Activated naive CD4-positive, alpha-beta T cell (primary cell): ENCODE measurements at places on chromosomes 11 and 22.

GRCh38 chr22:24401931-24402367, 25.4 kb upstream of the ADORA2A start:
- DNase-seq, result no peak

DNA sequence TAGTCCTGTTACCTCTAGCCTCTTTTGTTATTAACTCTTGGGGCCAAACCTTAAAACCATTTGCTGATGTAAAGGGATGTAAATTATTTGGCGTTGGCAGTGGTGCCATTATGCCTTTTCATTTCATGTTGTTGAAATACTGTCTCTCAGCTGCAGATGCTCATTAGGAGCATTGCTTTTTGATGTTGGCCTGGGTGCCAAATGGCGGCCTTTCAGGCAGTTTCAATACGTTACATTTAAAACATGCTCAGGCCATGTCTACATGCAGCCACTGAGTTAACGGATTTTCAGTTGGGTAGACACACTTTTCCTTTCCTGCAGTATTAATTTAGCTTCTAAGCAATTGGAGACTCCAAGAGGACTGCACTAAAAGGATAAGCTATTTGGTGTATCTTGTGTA, 5.3 kb downstream of the NCAM1 start:
- DNase-seq, result no peak

GRCh38 chr11:59553323-59553722, 42.0 kb downstream of the OR4D9 start:
- no peak for DNase-seq

- DNase-seq, result no peak
These were observed 1.4 kb upstream of the UVRAG start for GRCh38 chr11:75813622-75814039.

- no peak for DNase-seq
These were observed 170.8 kb downstream of the BUD13 start for GRCh38 chr11:116601814-116602636.

- no peak for DNase-seq
These were observed 6.4 kb downstream of the RAC2 start for GRCh38 chr22:37237371-37238268.

DNA sequence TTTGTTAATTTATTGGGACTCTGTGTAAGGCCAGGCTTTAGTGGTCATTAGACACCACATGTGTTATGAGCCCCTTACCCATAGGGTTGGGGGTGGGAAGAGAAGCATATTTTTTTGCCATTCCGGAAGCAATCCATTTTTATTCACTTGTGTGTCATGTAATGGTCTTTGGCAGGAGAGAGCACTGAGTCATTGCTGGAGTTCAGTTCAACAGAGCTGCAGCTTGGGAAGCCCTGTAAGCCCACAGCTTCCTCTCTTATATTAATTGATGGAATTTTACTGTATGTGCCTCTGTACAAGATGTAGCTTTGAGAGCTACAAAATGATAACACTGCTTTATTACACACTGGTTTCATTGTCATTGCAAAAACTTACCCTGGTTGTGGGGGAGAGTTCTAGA, 177.3 kb upstream of the SORL1-AS1 start:
- no peak for DNase-seq

GRCh38 chr11:47587723-47588326, 1.3 kb downstream of the FAM180B start:
- no peak for DNase-seq

DNA sequence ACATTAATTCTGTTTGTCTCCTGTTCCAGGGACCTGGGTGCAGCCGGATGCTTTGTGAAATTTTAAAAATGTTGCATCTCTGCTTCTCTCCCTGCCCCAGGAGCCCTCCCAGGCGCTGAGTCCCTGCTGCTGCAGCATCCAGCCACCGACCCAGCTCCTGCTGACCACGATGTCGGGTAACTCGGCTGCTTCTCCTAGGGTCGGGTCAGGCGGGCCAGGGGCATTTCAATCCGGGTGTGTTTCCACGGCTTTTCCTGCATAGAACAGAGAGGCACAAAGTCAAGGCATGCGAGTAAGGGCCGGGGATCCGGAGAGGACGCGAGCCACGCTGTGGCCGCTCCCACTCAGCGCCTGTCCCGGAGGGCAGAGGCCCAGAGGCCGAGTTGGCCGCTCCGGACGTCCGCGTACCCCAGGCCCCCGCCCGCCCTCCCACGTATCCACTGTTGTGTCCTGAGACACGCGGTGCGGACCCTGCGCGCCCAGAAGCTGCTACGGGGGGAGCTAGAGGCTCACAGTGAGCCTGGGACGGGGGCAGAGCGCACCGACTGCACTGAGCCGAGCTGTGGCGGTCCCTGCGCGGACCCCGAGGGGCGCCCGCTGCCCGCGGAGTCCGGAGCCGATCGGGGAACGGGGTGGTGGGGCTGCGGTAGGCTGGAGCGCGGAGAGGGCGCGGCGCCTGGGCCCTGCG, at the start of gene POU2AF3:
POU2AF3 (plus strand) TSS at position 134 of the 688 bp plus-strand sequence; CDS start at position 170, 36 bp downstream.
- no peak for DNase-seq

DNA sequence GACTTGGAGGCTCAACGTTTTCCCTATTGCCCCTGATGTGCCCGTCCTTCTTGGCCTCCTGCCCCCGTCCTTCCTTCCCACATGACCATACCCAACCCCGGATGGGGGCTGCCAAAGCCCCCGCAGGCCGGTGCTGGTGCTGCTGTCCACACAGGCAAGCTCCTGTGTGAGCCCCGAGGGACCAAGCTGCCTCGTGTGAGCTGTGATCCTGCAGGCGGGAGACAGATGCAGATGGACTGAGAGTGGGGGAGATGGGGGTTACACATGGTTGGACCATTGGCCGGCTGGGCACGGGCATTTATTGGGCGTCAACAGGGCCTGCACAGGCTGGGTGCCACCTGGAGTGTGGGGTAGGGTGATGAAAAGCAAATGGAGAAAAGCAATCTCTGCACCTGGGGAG, 313.2 kb upstream of the B3GAT1 start:
- no peak for DNase-seq

- no peak for DNase-seq
These were observed 922 bp upstream of the CSNK1E start for GRCh38 chr22:38317995-38318715.

DNA sequence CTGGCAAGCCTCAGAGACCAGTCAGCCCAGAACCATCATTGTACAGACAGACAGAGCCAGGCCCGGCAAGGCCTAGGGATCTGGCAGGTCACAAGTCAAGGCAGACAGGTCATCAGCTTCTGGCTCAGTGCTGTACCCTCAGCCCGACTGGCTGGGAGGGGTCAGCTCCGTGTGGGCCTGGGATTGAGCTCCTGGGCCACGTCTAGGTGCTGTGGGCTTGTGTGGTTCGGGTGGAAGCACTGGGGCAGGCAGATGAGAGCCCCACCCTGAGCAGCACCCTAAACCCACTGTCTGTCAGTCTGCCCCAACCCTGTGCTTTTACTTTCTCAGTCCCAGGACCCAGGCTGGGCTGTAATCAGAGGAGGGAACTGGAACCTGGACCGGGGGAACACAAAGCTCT, 26.9 kb upstream of the P2RY2 start:
- no peak for DNase-seq

- no peak for DNase-seq
These were observed 89.6 kb downstream of the CSNK2A3 start for GRCh38 chr11:11263238-11264005.

DNA sequence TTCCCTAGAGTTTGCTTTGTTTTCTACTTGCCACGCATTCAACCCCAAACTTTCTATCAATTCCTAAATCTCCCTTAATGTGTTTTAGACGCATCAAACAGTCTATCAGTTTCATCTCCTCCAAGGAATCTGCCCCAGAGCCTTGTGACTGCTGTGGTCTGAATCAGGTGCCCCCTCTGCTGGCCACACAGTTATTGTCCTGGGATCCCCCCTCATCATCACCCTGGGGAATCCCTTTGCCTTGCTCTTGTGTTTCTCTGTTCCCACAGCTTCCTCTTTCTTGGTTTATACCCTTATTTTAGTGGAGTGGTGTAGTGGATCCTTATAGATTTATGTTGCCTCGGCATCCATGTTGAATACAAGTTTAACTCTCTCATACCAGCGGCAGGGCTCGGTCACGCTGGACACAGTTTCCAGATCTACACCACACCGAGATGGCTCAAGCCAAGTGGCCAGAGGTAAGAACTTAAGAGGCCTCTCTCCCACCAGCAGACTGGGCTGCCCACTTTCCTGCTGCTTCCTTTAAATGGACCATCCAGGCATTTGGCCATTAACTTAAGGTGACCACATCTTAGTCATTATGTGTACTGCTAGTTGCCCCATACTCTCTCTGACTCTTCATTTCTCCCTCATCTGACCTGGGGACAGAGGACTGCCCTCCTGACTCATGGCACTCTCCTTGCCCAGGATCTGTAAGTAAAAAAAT, 8.2 kb downstream of the UPB1 start:
- peak; percentile 20 for DNase-seq

DNA sequence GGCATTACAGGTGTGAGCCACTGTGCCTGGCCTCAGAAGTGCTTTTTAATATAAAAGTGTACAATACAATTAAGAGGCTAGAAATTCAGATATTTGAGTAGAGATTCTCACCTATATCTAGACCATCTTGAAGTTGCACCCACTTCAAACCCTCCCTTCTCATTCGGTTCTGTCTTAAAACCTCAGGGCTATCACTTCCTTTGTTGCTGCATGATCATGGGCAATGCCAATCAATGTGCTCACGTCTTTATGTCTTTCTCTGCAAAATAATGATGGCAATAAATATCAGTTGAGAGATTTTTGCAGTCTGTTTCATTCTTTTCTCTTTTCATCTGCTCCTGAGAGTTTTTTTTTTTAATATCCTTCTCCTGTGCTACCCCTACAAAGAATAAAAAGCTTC, 9.3 kb upstream of the NUP160 start:
- no peak for DNase-seq

DNA sequence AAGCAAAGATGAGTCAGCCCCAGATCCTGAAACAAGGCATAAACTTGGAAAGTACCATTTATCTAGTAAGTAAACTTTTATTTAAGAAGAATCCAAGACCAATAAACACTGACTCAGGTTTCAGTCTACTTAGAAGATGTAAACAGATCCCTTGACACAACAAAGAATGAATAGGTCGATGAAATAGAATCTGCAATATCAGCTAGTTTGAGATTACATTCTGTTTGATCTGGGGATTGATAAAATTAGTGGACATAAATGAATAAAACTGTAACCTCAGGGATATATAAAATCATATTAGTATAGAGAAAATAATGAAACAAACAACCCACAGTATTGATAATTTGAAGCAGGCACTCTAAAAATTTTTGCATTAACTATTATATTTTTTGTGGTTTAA, 708.9 kb downstream of the FAM181B start:
- DNase-seq, result no peak

GRCh38 chr22:32487461-32487860, 12.8 kb downstream of the FBXO7 start:
- DNase-seq, result no peak

DNA sequence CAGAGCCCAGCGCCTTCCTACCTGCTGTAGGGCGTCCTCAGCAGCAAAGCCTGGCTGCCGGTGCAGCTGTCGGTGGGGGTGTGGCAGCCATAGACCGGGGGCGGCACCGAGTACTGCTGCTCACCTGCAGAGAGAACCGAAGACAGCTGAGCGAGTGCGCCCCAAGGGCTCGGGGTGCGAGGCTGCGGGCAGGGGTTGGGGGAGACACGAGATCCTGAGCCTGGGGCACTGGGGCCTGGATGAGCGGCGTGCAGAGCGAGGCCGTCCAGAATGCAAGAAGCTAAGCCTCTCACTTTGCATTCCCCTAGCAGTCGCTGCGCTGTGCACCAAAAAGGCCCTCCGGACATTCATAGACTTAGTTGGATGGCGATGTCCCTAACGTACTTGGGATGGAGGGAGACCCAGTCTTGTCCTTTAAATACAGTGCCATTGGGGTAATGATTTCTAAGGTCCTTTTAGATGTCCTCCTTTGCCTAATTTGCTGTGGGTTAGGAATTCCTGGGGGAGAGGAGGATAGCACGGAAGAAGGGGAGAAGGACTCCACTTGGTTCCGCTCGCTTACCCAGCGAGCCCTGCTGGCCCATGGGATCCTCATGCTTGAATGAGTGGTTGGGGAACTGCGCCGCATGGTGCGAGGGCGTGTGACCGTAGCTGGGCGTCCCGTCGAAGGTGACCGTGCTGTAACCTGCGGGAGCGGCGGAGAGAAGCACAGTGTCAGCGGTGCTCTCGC, 7.2 kb downstream of the WT1 start:
- DNase-seq, result no peak

DNA sequence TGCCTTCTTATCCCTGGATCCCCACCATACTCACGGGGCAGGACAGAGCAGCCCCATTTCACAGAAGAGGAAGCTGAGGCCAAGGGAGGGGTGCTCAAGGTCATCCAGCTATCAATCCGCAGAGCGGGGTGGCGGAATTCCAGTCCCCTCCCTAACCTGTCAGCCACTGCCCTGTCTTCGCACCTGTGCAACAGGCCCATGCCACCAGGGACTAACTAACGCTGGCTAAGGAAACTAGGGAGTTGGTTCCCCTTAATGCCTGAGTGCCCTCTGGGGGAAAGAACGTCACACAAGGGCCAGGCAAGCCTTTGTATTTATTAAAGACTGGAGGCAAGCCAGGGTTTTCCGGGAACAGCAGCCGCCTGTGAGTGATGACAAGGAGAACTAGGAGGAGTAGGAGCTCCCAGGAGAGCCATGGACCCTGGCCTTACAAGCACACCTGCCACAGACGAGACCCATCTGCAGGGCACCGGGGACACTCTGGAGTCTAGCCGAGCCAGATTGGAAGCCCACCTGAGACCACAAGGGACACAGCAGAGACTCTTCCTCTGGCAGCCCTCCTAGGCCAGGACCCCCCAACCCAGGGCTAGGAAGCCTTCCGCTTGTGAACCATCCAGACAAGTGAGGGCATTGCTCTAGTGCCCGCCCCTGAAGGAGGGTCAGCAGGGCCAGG, 64.4 kb downstream of the MYH9 start:
- no peak for DNase-seq

DNA sequence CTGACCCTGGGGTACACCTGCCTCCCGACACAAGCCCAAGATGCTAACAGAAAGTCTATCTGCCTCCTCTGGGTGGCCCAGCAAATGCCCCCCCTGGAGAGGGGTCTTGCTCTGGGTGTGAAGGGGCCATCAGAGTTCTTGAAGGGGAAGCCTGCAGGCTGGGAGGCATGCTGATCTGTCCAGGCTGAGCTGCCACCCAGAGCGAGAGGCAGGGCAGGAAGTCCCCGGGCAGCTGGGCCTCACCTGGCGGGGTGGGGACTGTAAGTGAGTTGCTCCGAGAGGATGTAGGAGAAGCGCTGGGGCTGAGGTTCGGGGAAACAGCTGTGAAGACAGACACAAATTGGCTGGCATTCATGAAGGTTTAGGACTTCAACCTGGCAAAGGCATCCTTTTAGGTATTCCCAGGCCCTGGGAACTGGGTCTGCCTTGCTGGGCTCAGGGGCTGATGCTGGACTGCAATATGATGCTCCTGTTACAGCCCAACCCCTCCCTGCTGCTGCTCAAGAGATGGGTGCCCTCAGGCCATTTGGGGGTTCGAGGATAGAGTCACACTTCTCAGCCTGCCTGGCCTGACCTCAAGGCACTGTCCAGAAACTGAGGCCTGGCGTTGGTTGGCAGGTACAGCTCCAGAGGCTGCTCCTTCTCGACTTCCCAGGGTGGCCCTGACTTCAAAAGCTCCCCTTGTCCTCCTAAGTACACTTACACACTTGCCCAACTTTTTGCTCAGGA, 60.2 kb upstream of the LYVE1 start:
- DNase-seq, result no peak
